ENCODE measurements at places on chromosomes 2 and 18. TPM values are rescaled to one million over a fixed set of nuclear protein-coding genes. Genes with fewer than 3 reads are reported as not detected.

DNA sequence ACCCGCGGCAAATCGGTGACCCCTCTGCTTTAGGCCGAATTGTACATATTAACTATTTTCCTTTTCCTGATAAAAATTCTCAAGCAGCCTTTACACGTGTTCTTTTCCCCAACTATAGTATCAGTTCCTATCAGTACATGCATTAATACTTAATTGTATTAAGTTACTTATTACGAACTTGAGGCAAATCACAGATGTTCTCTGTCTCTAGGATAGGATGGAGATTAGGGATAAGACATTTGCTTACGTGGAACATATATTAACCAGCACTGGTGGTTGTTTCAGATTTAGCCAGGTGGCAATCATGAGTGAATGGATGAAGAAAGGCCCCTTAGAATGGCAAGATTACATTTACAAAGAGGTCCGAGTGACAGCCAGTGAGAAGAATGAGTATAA, 675 bp downstream of the GEMIN6 start:
- no peak for DNase-seq

GRCh38 chr2:68318914-68319397, 793 bp downstream of the CNRIP1 start:
- DNase-seq, result peak; percentile 72

The FTCDNL1 gene
- total RNA-seq, result 3.3 TPM

- no peak for DNase-seq
Observed at GRCh38 chr2:20451761-20452499, 5.1 kb downstream of the RHOB start.

DNA sequence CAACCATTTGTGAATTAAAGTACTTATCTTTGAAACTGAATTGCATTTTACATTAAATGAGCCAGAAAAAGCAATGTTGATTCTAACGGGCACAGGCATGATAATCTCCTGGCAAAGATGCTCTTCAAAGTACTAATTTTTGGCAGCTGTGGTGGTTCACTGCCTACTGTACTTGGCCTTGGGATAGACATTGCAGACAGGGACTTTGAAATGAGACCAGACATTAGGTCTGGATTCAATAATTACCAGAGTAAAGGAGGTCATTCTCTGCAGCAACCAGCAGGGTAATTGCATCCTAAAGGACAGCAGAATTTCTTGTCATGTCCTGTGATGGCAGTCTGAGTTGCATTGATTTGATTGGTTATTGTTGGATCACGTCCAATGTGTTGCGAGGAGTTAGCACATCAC, 986.5 kb downstream of the TDRD15 start:
- DNase-seq, result peak; percentile 2

- no peak for DNase-seq
Observed at GRCh38 chr2:239706367-239706766, 305.5 kb upstream of the HDAC4 start.

The FEV gene
- total RNA-seq, result not detected

The RAX gene
- 0.03 TPM for total RNA-seq

DNA sequence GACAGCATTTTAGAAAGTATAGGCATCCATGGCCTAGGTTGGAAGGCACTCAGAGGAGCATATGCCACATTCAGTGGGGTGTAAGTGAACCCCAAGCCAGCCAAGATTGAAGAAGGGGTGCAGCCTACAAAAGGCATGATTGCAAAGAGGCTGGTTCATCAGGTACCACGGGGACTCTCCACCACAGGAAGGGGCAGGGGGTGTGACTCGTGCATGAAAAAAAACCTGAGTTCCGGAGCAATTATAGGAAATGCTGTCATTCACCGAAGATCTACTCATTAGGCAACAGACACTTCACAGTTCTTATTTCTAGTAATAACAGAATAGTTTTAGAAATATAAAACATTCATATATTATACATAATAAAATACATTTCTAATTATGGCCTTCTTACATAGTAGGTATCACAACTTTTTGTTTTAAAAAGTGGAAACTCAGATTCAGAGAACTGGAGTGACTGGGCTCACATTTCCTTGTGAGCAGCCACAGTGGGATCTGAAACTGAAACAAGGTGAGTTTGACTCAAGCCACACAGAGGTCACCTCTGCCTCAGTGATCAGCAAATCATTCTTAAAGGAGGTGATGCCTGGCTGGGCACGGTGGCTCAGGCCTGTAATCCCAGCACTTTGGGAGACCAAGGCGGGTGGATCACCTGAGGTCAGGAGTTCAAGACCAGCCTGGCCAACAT, 188.4 kb upstream of the GYPC start:
- DNase-seq, result no peak

The ATIC gene
- 118 TPM for total RNA-seq

- no peak for DNase-seq
Observed at GRCh38 chr2:236715077-236715476, 145.5 kb downstream of the ACKR3 start.

GRCh38 chr2:143741205-143741604, 612.0 kb downstream of the ARHGAP15 start:
- no peak for DNase-seq

DNA sequence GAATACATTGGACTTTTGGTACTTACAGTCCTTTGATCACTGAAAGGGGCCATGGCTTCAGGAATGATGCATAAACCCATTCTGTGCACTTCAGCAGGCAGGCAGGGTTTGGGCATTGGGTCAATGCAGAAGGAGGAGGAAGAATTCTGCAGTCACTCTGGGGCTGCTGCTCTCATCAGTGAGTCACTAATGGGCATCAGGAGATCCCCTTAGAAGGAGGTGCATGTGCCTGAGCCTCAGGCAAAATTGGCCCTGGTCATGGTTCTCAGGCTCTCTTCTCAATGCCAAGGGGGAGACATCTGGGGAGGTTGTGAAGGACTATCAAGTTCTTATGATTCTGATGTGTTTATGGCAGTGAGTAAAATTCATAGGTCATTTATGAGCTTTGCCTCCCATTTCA, 52.0 kb upstream of the TNP1 start:
- DNase-seq, result no peak

- DNase-seq, result no peak
Observed at GRCh38 chr18:59360381-59360780, 1.3 kb upstream of the LMAN1 start.

DNA sequence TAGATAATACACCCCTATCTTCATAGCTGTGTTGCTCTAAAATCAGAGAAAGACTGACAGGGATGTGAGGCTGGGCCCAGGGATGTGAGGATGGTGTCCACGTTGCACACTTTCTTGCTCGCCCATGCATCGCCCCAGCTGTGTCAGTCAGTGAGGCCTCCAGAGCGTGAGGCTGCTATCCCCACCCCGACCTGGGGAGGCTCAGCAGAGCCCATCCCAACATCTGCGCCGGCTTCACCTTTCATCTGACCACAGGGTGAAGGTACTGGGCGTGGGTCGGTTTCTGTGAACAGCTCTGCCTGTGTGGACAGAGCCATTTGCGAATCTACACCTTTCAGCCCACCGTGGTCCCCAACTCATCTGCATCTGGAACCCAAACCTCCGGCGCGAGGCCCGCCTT, 255.7 kb downstream of the HDAC4 start:
- DNase-seq, result peak; percentile 33

The ADAM23 gene
- 12.0 TPM for total RNA-seq

- no peak for DNase-seq
Observed at GRCh38 chr2:51711766-51712165, 679.8 kb upstream of the NRXN1 start.

The ITPRIPL1 gene
- 9.3 TPM for total RNA-seq

GRCh38 chr18:53946594-53946993, 277.9 kb downstream of the MBD2 start:
- no peak for DNase-seq

The XDH gene
- 0.87 TPM for total RNA-seq

GRCh38 chr2:55620123-55620779, 2.8 kb upstream of the PPP4R3B start:
- DNase-seq, result peak; percentile 55

DNA sequence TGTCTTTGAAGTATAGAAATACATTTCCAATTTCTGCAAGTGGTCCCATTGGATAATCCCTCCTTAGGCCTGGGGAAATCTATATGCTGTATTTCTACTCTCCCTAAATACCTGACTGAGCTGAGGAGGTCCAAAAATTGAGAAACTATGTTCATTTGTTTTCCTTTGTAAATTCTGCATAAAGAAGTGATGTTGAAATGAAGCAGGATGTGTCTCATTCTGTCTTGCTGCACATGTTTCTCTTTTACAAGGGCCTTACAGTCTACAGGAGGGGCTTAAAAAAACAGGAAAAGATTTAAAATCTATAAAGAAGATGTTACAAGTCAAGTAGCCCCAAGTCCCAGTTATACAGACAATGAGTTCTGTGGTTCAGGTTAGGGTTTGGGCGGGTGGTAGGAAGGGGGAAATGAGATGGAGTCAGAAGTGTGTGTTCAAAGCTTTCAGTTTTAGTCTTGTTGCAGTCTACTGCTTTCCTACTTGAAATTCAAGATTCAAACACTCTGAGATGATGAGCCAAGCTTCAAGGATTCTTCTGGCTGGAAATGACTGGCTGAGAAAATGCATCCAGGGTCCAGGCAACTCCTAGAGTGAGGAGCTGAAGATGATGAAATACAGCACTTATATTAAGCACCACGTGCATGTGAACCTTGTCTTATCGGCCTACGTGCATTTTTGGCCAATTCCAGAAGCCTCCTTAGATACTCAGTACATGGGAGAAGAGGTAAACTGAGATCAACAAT, 146.3 kb upstream of the CELF4 start:
- DNase-seq, result no peak

- DNase-seq, result no peak
Observed at GRCh38 chr2:237441605-237442274, 27.8 kb upstream of the COL6A3 start.

GRCh38 chr2:74944987-74945787, 13.3 kb upstream of the POLE4 start:
- no peak for DNase-seq

The FOXD4L1 gene
- not detected for total RNA-seq

DNA sequence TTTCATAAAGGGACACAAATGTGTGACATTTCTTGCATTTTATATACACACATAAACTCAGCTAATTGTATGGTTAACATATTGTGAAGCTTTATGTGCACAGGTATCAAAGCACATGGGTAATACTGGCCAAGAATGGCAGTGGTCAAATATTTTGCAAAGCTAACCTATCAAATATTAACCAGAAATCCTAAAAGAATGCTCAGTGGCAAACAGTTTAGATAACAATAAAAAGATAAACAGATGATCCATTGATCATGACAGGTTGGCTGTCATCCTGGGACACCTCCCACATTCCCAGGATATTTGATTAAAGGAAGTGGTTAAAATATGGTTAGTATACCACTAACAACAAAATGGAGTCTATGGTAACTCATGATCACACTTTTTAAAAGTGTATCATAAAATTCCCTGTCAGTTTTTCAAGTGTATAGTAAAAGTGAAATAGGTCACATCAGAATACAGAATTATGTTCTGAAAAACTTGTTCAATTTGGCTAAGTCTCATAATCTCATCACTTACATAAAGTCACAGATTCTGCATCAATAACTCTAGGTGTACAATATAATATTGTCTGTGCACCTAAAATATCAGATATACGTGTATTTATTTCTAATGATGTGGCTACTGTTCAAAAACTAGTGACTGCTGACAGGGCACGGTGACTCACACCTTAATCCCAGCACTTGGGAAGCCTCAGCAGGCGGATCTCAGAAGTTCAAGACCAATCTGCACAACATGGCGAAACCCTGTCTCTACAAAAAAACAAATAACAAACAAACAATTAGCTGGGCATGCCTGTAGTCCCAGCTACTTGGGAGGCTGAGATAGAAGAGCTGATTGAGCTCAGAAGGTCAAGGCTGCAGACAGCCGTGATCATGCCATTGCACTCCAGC, 48.9 kb downstream of the CDH2 start:
- DNase-seq, result no peak

The PRKAG3 gene
- total RNA-seq, result not detected

- peak; percentile 20 for DNase-seq
Observed at GRCh38 chr2:167675906-167676305, 571.5 kb downstream of the STK39 start.

The SEPTIN10 gene
- 84.5 TPM for total RNA-seq

- peak; percentile 27 for DNase-seq
Observed at GRCh38 chr18:55018602-55019001, 59.3 kb upstream of the CCDC68 start.

- DNase-seq, result no peak
Observed at GRCh38 chr2:27162151-27163121, 13.6 kb downstream of the TCF23 start.

DNA sequence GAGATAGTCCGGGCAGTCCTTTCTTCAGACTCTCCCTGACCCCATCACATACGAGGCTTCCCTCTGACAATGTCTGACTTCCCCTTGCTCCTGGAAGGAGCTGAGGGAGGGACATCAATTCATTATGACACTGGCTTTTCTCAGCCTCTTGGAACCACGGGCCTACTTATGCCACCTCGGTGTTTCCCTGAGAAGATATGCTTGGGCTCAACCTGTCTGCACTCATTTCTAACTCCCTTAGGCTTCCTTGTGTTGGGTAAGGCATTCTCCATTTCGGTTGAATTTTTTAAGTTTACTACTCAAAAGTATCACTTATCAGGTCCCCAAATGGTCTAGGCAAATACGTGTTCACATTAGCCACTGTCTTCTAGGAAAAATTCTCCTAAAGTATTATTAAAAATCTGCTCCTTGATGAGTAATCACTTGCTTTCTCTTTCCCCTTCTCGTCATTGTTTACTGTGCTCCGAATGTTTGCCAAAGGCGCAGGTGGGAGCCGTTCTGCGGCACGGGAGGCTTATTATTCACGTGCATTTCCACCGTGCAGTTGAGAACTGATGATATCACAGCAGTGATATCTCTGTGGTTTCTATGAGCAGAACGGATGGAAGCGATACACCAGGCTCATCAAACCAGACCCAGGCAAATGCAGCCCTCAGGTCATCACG, 33.1 kb downstream of the ARL4C start:
- DNase-seq, result no peak

DNA sequence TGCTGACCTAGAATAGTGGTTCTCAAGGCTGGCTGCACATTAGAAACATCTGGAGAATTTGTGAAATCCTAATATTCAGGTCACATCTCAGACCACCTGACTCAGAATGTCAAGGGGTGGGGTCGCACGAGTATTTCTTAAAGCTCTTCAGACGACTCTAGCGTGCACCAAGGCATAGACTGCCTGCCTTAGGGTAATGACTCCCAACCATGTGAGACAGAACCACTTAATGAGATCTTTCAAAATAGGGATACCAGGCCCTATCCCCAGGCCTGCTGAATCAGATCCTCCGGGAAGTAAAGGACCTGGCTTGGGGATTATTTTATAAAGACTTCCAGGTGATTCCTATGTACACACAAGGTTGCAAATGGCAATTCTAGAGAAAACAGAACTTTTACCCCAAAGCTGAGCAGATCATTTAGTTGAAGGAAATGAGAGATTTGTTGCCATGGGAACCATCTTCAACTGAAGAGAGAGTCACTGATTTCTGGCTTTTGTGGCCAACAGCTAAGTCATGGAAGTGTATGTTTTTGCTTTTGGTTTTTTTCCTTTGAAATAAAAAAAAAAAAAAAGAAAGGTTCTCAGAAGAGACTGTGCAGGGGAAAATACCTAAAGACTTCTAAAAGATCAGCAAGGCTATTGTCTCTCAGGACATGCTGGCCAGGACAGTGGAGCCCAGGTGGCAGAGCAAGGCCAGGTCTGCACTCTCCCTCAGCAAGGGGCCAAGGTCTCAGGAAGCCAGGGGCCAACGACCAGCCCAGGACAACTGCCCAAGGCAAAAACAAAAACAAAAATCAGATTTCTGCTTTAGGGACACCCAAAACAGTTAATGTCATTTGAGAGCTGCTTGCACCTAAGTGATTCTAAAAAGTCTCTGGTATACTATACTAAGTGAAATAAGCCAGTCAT, 15.3 kb upstream of the LOXHD1 start:
- peak; percentile 35 for DNase-seq

The FAM228A gene
- 0.12 TPM for total RNA-seq
